ENCODE measurements at places on chromosomes 13 and 19. TPM values are rescaled to one million over a fixed set of nuclear protein-coding genes. Genes with fewer than 3 reads are reported as not detected.

Gene ZGLP1
- total RNA-seq, result 2.1 TPM

Gene KLF1
- total RNA-seq, result 0.41 TPM

Gene KIR3DL2
- 0.96 TPM for total RNA-seq

Gene CPB2
- not detected for total RNA-seq

Gene CEACAM21
- total RNA-seq, result 45.3 TPM

Gene ICAM4
- 1.2 TPM for total RNA-seq

Gene TBXA2R
- 0.39 TPM for total RNA-seq

Gene GAMT
- 18.8 TPM for total RNA-seq

Gene IGFL3
- total RNA-seq, result not detected

Gene C19orf38
- 5.7 TPM for total RNA-seq

Gene FXYD5
- 365 TPM for total RNA-seq

Gene APOC4
- total RNA-seq, result not detected

Gene PLEKHF1
- 53.1 TPM for total RNA-seq

Gene MBOAT7
- total RNA-seq, result 60.6 TPM

Gene CYP4F8
- total RNA-seq, result not detected

Gene DLEU7
- not detected for total RNA-seq

Gene CAPN12
- total RNA-seq, result 4.4 TPM

Gene ADGRE2
- 2.3 TPM for total RNA-seq
